ENCODE measurements at places on chromosomes 2 and 18.

GRCh38 chr2:108073415-108074072 is 87.2 kb downstream of the SLC5A7 start:
- DNase-seq: no peak

GRCh38 chr2:64542071-64543007 is 18.2 kb downstream of the AFTPH start:
- no peak for DNase-seq

GRCh38 chr2:177529166-177529565 is 136.6 kb downstream of the AGPS start:
- DNase-seq: no peak

- no peak for DNase-seq
Observed at GRCh38 chr2:100780203-100781008, 39.5 kb upstream of the NPAS2 start.

DNA sequence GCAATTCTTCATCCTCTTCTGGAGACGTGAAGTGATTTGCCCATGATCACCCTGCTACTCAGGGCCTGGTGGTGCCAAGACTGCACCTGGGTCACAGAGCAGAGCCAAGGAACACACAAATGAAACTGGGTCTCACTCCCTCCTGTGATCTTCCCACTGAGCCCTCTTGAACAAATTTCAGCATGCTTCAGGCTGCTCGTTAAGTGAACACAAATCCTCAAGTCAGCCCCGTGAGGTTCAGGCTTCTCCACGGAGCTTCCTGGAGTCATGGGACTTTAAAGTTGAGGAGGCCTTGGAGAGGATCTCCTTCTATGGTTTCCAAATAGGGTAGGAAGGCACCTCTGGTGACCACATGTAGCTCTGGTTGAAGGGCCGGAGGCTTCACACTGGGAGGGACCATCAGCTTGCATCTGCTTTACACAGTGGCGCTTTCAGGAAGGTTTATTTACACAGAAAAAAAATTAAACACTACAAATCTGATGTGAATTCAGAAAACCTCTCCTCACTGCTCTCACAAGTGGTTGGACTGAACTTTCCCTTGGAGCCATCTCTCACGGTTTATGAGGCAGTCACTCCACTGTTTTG is 255.4 kb downstream of the LOXHD1 start:
- DNase-seq: no peak

- no peak for DNase-seq
Observed at GRCh38 chr2:78383576-78383975, 641.9 kb upstream of the REG3G start.

- DNase-seq: no peak
Observed at GRCh38 chr2:182101263-182101662, 115.6 kb downstream of the PPP1R1C start.

DNA sequence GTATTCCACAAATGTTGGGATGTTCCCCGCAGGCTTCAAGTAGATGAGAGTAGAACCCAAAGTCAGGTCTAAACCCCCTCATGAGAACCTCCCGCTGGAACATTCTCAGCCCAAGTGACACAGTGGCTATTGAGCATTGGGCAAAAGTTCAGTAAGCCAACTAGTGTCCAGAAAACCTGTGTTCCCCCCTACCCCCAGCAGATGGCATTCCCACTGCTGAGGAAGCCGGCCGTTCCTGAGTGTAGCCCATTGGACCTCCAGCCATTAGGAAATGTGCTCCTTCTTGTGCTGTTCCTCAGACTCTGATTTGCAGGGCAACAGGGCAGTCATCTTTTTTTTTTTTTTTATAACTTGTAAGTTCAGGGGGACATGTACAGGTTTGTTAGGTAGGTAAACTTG is 152.1 kb downstream of the NCK2 start:
- no peak for DNase-seq

DNA sequence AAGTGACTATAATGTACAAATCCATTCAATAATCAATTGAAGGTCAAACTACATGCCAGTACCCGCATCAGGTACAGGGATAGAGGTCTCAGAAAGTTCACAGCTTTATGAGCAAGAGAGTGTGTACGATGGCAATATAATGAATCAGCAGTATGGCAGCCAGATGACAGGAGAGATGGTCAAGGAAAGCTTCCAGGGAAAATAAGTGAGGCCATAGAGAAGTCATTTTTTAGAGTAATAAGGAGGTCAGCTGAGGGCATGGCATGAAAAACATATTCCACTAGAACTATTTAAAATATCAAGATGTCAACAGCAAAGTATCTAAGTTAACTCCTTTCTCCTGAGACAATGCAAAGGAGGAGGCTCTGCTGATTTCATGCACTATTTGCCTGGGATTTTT is 108.0 kb downstream of the SLC8A1 start:
- no peak for DNase-seq

Data from stimulated activated CD8-positive, alpha-beta memory T cell treated with anti-CD3 and anti-CD28 coated beads, Interleukin-4, amount 100 ng/mL, for 24 hours (primary cell).